ENCODE measurements at places on chromosomes 7 and 10.

DNA sequence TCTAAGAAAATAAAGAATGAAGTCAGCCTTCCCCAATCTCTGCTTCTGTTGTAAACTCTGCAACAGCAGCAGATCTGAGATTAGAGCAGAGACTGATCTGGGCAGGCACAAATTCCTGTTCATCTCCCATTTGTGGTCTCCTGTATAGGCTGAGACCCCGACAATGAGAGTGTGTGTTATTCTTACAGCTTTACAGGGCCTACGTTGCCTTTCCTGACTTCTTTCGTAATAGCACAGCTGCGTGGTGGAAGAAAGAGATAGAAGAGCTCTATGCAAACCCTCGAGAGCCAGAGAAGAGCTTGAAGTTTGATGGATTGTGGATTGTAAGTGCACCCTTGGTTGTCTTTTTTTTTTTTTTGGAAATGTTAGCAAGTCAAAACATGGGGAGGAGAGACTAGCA is 72.1 kb downstream of the PRSS58 start:
- DNase-seq = no peak

GRCh38 chr7:36430186-36430585 is 40.5 kb downstream of the ANLN start:
- no peak for DNase-seq

GRCh38 chr7:108296911-108297310 is 159.3 kb downstream of the NRCAM start:
- no peak for DNase-seq

GRCh38 chr7:141295367-141295895 is 221.6 kb downstream of the TMEM178B start:
- DNase-seq = no peak

DNA sequence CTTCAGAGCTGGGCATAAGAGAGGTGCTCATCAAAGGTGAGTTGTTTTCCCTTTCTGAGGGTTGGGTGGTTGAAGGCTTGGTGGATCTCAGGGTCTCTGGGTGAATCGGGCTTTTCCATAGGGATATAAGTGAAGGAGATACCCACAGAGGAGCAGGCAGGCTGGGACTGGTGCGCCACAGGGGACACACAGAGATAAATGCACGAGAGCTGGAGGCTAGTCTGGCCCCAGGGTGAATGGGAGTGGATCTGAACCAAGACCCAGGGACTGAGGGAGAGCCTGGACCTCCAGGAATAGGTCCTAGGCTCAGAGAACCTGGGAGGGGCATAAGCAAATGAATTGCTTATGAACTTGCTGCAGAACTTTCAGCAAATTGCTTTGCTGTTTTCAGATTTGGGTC is 61.5 kb downstream of the LRRC18 start:
- no peak for DNase-seq

- DNase-seq = no peak
Measured at GRCh38 chr7:113142385-113143119, 24.2 kb upstream of the SMIM30 start.

GRCh38 chr7:150408393-150409299 is 29.5 kb downstream of the ZNF775 start:
- DNase-seq = no peak

- DNase-seq = no peak
Measured at GRCh38 chr7:140312141-140312846, 86.0 kb downstream of the SLC37A3 start.

DNA sequence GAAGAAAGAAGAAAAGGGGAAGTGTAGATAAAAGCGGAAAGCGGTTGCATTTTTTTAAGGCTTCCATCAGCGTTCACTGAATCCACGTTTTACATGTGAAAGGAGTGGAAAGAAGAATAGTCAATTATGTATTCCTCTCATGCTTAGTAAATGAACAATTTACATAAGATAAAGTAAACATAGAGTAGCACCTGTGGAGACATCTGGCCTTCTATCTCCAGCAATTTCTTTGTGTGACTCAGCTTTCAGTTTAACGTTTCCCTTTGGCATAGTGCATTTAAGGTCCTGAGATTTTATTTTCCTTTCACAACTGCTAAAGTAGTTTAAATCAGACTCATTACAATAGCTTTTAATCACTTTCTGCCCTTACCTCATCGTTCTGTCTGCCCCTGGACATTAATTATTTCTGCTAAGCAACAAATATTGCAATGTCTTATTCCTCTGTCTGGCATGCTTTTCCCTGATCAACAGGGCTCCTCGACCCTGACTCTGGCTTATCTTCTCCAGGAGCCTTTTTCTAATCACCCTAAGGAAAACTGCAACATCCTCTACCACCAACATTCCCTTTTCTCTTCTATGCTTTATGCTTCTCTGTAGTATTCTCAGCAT is 383.5 kb upstream of the VWC2 start:
- no peak for DNase-seq

- no peak for DNase-seq
Measured at GRCh38 chr10:29473087-29473356, 161.7 kb downstream of the SVIL start.

DNA sequence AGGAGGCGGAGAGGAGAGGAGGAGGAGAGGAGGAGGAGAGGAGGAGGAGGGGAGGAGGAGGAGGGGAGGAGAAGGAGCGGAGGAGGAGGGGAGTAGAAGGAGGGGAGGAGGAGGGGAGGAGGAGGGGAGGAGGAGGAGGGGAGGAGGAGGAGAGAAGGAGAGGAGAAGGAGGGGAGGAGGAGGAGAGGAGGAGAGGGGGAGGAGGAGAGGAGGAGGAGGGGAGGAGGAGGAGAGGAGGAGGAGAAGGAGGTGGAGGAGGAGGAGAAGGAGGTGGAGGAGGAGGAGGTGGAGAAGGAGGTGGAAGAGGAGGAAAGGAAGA is 15.5 kb upstream of the CRCP start:
- DNase-seq = no peak

GRCh38 chr10:133292919-133293809 is 15.5 kb downstream of the TUBGCP2 start:
- no peak for DNase-seq

GRCh38 chr10:128422190-128422589 is 296.0 kb upstream of the MKI67 start:
- no peak for DNase-seq

GRCh38 chr10:65273115-65273514 is 1652.7 kb upstream of the LRRTM3 start:
- DNase-seq = no peak

- no peak for DNase-seq
Measured at GRCh38 chr7:18508443-18509427, 13.2 kb downstream of the HDAC9 start.

DNA sequence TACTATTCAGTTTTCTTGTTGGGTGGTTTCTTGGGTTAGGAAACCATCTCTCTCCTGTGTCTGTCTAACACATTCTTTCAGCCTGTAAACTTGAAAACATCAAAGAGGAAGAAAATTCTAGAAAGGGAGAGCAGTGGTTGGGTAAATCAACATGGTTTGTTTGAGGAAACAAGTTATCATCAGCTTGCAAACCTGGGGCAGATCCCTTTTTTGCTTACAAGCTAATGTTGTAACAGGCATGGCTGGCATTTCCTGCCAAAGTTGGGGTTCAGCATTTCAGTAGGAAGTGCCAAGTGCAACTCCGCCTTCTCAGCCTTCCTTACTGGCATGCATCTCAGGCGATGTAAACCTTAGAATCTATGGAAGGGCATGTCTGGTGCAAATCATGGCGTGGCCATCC is 112.6 kb downstream of the EEPD1 start:
- DNase-seq = no peak

Measured in activated naive CD4-positive, alpha-beta T cell (primary cell).